PC-9 (cell line): ENCODE measurements at places on chromosomes 1 and 21. TPM values are rescaled to one million over a fixed set of nuclear protein-coding genes. Genes with fewer than 3 reads are reported as not detected.

C4BPA gene
- total RNA-seq: not detected in 2 replicates

- no peaks in the 10 kb centered on the region for H3K27me3 ChIP-seq
- no peaks in the 10 kb centered on the region for H3K36me3 ChIP-seq
- no peak overlapping the region for H3K27ac ChIP-seq
- no peak for DNase-seq
- H3K4me3 ChIP-seq: no peak overlapping the region
- H3K4me1 ChIP-seq: no peaks in the 10 kb centered on the region
Measured at GRCh38 chr1:42646056-42646455, 12.2 kb upstream of the PPIH start.

DNA sequence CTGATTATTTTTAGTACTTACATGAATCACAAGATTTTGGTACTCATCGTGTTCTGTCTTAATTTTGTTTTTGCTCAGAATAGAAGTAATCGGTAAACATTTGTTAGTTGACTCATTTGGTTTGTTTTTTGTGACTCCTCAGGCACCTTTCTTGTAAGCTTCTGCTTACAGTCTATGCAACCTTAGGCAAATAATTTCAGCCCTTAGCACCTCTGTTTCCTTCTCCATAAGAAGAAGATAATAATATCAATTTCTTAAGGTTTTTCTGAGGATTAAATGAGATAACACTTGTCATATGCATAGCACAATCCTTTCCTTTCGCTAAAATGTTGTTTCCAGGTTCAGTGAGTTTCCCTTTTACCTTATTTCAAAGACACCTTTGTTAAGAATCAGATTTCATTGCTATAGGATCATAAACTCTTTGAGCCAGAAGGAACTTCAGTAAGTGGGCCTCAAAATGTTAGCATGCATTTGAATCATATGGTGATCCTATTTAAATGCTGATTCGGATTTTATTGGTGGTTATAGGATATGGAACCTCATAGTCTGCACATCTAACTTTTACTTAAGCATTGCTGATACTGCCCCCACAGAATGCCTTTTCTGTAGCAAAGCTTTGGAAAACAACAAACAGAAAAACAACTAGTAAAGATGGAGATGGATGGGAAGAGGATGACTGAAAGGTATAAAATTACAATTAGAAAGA, 272.7 kb upstream of the CACYBP start:
- H3K36me3 ChIP-seq: no peaks in the 10 kb centered on the region
- no peaks in the 10 kb centered on the region for H3K27me3 ChIP-seq
- H3K4me3 ChIP-seq: no peak overlapping the region
- no peak for DNase-seq

FAM167B gene
- 1.6 and 2.2 TPM in 2 replicates for total RNA-seq

- H3K27me3 ChIP-seq: no peaks in the 10 kb centered on the region
- DNase-seq: no peak
- H3K27ac ChIP-seq: no peak overlapping the region
- no peaks in the 10 kb centered on the region for H3K4me1 ChIP-seq
- no peak overlapping the region for H3K4me3 ChIP-seq
Measured at GRCh38 chr1:186974774-186975181, 146.0 kb downstream of the PLA2G4A start.

OR2T8 gene
- total RNA-seq: not detected in 2 replicates

GRCh38 chr1:213861841-213862240, 125.9 kb upstream of the PROX1 start:
- DNase-seq: no peak
- H3K4me1 ChIP-seq: no peaks in the 10 kb centered on the region
- H3K27me3 ChIP-seq: no peaks in the 10 kb centered on the region
- no peak overlapping the region for H3K4me3 ChIP-seq

VASH2 gene
- 0.55 TPM in 1 of 2 replicates, not detected in the other for total RNA-seq

- H3K36me3 ChIP-seq: no peaks in the 10 kb centered on the region
- no peaks in the 10 kb centered on the region for H3K4me1 ChIP-seq
- no peak overlapping the region for H3K27ac ChIP-seq
Measured at GRCh38 chr21:18384771-18385170, 18.8 kb downstream of the TMPRSS15 start.

DNA sequence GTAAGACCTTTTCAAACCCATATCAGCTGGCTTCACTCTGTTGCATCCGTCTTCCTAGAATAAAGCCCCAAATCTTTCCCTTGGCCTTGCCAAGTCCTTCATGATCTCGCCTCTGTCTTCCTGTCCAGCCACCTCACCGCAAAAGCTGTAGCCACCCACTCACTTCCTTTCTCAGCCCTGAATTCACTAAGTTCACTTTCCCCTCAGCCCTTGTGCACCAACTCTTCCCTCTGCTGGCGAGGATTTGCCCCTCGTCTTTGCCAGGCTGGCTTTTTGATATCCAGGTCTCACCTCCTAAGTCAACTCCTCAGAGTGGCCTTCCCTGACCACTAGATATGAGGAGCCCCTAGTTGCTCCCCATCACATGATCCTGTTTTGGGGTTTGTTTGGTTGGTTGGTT, 3.9 kb upstream of the COL16A1 start:
- DNase-seq: no peak
- peaks cover 40% of the 10 kb centered on the region for H3K4me1 ChIP-seq
- H3K27ac ChIP-seq: no peak overlapping the region
- H3K27me3 ChIP-seq: no peaks in the 10 kb centered on the region
- H3K4me3 ChIP-seq: no peak overlapping the region
- H3K36me3 ChIP-seq: no peaks in the 10 kb centered on the region

- H3K4me1 ChIP-seq: no peaks in the 10 kb centered on the region
- H3K27me3 ChIP-seq: no peaks in the 10 kb centered on the region
- H3K4me3 ChIP-seq: no peak overlapping the region
- no peak overlapping the region for H3K27ac ChIP-seq
- H3K36me3 ChIP-seq: no peaks in the 10 kb centered on the region
Measured at GRCh38 chr1:109138358-109138757, 24.4 kb downstream of the ELAPOR1 start.

DNA sequence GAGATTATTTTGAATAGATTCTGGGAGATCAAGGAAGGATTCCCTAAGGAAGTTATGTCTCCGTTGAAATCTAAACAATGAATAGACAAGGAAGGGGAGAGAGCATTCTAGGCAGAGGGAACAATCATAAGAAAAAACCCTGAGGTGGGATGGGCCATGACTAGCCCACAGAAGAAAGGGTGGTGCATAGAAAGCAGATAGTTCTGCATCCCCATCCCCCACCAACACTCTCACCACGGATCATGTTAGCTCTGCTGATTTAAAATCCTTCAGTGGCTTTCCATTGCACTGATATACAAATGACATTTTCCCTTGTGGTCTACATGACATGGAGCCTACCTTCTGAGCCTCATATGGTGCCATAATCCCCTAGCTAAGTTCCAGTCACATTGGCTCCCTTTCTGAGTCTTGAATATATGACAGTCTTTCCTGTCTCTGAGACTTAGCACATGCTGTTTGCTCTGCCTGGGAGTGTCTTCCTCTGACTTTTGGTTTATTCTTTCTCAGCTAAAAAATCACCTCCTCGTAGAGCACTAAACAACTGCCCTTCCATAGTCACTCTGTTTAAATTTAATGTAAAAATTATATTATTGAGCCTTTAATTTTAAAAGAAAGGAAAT, 15.2 kb downstream of the SCMH1 start:
- no peak overlapping the region for H3K4me3 ChIP-seq
- H3K27me3 ChIP-seq: no peaks in the 10 kb centered on the region
- H3K36me3 ChIP-seq: no peaks in the 10 kb centered on the region
- no peak for DNase-seq

DNA sequence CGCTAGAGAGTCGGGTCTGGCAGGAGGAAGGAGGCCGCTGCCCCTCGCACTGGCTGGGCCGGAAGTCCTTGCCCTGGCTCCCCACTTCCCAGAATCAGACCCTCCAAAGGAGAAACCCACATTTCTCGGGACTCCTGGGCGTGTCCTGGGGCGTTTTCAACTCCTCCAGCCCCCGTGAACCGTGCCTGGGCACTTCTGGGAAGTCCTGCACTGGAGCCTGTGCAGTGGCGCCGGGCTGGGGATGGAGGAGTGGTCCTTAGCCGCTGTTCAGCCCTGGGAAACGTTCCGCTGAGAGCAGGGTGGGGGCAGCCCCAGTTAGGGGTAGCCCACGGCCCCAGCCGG, 3.0 kb downstream of the IGSF21 start:
- H3K36me3 ChIP-seq: no peaks in the 10 kb centered on the region
- no peak overlapping the region for H3K27ac ChIP-seq
- no peak for DNase-seq
- no peaks in the 10 kb centered on the region for H3K4me1 ChIP-seq

LPAR3 gene
- total RNA-seq: not detected in 2 replicates

DNA sequence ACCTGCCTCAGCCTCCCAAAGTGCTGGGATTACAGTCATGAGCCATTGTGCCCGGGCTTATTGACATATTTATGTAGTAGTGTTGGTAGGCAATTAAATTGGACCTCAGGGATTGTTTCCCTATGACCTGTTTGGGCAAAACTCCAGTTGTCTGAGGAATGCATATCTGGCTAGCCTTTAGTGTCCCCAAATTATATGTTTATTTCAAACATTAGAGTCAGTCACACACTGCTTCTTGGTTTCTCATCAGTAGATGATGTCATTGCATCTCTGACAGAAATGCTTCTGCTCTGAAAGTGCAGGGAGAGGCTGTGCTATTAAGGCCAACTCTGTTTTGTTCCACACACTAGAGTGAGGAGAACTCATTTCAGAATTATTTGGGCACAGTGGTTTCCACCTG, 12.5 kb downstream of the PIP5K1A start:
- no peaks in the 10 kb centered on the region for H3K27me3 ChIP-seq
- H3K27ac ChIP-seq: no peak overlapping the region
- no peak for DNase-seq
- H3K4me1 ChIP-seq: no peaks in the 10 kb centered on the region
- peaks cover 17% of the 10 kb centered on the region; the same call in 1 of the 2 replicates for H3K36me3 ChIP-seq
- no peak overlapping the region for H3K4me3 ChIP-seq

DNA sequence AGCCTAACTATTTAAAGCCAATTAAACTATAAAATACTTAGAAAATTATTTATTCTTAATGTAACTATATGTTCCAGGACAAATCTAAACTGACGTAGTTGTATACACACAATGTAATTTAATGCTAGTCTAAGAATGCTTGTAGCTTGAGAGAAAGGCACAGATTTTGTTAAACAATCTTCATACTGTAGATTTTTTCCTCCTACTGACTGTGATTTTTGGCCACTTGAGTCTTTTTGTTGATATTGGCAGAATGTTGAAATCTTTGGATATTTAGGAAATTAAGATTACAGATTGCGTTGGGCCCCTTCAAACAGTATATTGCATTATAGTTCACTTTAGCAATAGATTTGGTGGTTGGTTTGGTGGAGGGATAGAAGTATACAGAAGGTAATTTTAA, 40.5 kb downstream of the ATF3 start:
- no peaks in the 10 kb centered on the region; the same call in 1 of the 2 replicates for H3K27me3 ChIP-seq
- H3K27ac ChIP-seq: no peak overlapping the region
- no peaks in the 10 kb centered on the region for H3K4me1 ChIP-seq
- DNase-seq: no peak
- H3K4me3 ChIP-seq: no peak overlapping the region

- no peak for DNase-seq
- no peak overlapping the region for H3K27ac ChIP-seq
- H3K36me3 ChIP-seq: no peaks in the 10 kb centered on the region
- H3K4me1 ChIP-seq: no peaks in the 10 kb centered on the region
- no peak overlapping the region for H3K4me3 ChIP-seq
Measured at GRCh38 chr1:164841702-164842465, 282.9 kb downstream of the PBX1 start.

DNA sequence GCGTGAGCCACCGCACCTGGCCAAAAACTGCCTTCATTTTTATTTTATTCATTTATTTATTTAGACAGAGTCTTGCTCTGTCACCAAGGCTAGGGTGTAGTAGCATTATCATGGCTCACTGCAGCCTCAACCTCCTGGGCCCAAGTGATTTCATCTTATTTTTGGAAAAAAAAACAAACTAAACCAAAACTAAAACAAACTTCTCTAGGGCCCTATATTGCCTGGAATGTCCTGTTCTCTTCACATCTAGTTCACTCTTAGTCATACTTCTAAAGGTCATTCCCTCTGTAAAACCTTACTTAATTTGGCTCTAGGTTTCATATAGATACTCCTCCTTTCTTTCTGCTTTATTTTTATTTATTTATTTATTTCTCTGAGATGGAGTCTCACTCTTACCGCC, 15.6 kb downstream of the RPS27 start:
- no peak for DNase-seq
- H3K36me3 ChIP-seq: no peaks in the 10 kb centered on the region
- no peak overlapping the region for H3K27ac ChIP-seq
- no peaks in the 10 kb centered on the region for H3K27me3 ChIP-seq

GRCh38 chr1:201606096-201606495, 67.2 kb downstream of the NAV1 start:
- no peak overlapping the region for H3K4me3 ChIP-seq
- H3K27ac ChIP-seq: no peak overlapping the region
- H3K27me3 ChIP-seq: no peaks in the 10 kb centered on the region

FCRL4 gene
- not detected in 2 replicates for total RNA-seq

SLC30A2 gene
- total RNA-seq: not detected in 2 replicates

ANXA9 gene
- total RNA-seq: 10.6 and 12.9 TPM in 2 replicates

BCAN gene
- not detected in 2 replicates for total RNA-seq

DNA sequence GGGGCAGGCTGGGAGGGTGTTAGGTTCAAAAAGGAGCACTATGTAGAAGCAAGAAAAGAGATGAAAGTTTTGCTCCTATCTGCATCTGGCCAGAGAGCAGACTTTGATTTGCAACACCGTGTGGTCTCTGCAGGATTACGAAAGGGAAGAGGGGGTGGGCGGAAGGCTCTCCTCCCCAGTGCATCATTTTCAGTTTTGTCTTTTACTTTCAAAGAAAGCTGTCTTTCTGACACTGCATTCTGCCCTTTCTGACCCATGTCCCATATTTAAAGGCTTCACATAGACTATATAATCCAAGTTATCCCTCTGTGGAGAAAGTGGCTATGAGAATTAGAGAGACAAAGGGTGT, 126.5 kb downstream of the RHOU start:
- H3K27me3 ChIP-seq: peaks cover 62% of the 10 kb centered on the region
- DNase-seq: no peak
- H3K4me1 ChIP-seq: no peaks in the 10 kb centered on the region
- no peaks in the 10 kb centered on the region for H3K36me3 ChIP-seq

DNA sequence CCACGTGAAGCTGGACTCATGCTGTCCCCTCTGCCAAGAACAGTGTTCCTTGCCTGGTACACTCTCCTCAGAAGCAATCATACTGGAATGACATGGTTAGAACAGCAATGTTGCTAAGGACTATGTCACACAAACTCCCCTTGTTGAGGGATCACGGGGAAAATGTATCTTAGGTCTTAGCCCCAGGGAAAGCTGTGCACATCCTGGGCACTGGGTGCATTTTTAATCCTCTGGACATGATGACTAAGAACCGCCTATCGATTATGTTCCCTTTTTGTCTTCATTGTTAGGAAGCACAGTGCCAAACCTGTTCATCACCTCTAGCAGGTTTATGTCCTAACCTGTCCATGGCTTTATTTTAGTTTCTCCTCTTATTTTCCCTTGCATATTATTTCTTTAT, 115.1 kb downstream of the HIVEP3 start:
- H3K27me3 ChIP-seq: no peaks in the 10 kb centered on the region
- no peak overlapping the region for H3K4me3 ChIP-seq
- no peaks in the 10 kb centered on the region for H3K36me3 ChIP-seq
- H3K27ac ChIP-seq: no peak overlapping the region

NHLH1 gene
- 0.26 TPM in 1 of 2 replicates, not detected in the other for total RNA-seq

TEDDM1 gene
- total RNA-seq: not detected in 2 replicates

RGS8 gene
- total RNA-seq: not detected in 2 replicates

CRYAA gene
- not detected in 2 replicates for total RNA-seq
